ENCODE measurements at places on chromosomes 16 and 17.

GRCh38 chr16:85129876-85130704 lies 17.8 kb upstream of the CIBAR2 start:
- DNase-seq, result no peak

- no peak for DNase-seq
Measured at GRCh38 chr17:35692512-35693210, 38.8 kb upstream of the RASL10B start.

GRCh38 chr16:68792465-68793324 lies 50.6 kb upstream of the TANGO6 start:
- DNase-seq, result no peak

DNA sequence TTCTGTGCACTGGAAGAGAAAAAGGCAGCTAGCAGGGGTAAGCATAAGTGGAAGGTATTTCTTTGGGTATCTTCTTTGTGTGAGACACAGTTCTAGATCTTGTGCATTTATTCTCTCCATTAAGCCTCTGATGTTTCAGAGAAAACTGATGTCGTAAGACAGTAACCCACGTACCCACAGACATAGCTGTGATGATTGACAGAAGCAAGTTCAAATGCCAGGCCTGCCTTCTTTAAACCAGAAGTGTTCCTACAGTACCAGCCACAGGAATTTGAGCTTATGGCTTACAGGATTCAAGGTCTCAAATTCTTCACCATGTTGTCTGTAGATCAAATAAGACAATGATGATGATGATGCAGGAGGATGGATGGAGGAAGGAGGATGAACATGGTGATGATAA lies 161.4 kb upstream of the KCNJ16 start:
- DNase-seq, result no peak

- no peak for DNase-seq
Measured at GRCh38 chr16:54577651-54578128, 291.1 kb upstream of the IRX3 start.

GRCh38 chr17:77323413-77324171 lies 182.8 kb downstream of the SEC14L1 start:
- DNase-seq, result no peak

GRCh38 chr17:16423226-16423872 lies 8.0 kb downstream of the TRPV2 start:
- no peak for DNase-seq

DNA sequence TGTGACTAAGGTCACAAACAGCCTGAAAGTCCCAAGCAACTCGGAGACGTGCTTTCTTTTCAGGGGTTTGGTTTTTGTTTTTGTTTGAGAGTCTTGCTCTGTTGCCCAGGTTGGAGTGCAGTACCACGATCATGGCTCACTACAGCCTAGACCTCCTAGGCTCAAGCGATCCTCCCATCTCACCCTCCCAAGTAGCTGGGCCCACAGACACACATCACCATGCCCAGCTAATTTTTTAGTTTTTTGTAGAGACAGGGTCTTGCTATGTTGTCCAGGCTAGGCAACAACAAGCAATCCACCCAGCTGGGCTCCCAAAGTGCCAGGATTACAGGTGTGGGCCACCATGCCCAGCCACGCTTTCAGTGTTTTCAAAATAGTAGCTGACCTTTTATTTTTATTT lies 19.8 kb upstream of the GGA2 start:
- no peak for DNase-seq

DNA sequence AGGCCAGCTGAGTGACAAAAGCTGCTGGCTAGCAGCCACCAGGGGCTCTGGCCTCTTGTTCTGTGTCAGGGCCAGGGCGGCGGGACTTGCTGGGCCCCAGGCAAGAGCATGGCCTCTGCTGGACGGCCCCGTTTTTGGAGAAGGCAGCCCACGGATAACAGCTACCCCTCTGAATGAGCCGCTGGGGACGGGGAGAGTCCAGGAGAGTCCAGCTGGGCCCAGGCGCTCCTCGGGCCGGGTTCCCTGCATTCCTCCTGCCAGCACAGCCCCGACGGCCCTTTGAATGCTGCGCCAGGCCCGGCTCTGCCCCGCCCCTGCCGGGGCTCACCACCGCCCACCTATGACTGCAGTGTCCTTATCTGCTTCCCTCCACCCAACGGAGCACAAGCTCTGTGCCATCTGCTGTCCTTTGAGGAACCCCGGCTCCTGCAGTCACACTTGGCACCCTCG lies 33.4 kb downstream of the SLC7A5 start:
- no peak for DNase-seq

DNA sequence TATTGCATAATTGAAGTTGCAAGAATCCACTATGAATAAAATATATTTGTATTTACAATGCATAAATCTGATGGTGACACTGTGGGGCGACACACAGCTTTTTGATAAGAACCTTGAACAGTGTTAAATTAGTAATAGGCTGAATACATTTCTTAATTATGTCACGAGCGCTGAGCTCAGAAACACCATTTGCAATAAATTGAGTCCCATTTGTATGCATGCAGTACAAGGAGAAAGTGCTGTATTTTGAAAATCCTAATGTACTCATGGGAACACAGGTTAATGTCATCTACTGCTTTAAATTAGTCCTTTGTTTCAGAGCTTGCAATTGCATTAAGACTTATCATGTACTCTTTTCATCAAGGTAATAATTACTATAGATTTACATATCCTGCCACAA lies 579.5 kb downstream of the RBFOX1 start:
- DNase-seq, result no peak

DNA sequence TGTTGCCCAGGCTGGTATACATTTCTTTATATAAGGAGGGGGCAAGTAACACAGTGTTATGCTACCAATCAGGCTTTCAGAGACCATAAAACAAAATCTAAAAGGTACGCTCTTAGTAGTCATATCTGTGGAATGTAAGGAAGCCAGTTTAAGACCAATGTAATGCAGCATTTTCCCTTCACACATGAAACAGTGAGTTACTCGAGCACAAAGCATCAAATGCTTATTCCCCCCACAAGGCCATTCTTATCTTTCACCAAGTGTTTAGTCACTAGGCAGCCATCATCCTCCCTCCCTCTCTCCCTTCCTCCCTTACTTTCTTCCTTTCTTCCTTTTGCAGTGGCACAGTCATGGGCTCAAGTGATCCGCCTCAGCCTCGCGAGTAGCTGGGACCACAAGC lies 12.8 kb downstream of the HMOX2 start:
- no peak for DNase-seq

DNA sequence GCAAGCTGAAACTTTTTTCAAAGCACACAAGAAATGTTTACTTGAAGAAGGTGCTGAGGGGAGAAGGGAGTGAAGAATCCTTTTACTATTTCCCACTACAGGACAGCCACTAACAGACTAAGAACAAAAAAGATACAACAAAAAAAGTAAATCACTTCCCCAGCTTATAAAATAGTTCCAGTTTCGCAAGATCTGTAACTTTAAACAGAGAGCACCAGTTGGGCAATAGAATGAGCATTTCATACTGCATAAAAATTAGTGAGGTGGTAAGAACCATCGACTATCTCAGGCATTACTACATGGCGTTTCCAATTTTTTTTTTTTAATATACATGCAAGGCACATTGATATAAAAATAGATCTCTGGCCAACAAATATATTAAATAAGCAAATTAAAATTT lies 11.1 kb downstream of the CRYBA1 start:
- no peak for DNase-seq

DNA sequence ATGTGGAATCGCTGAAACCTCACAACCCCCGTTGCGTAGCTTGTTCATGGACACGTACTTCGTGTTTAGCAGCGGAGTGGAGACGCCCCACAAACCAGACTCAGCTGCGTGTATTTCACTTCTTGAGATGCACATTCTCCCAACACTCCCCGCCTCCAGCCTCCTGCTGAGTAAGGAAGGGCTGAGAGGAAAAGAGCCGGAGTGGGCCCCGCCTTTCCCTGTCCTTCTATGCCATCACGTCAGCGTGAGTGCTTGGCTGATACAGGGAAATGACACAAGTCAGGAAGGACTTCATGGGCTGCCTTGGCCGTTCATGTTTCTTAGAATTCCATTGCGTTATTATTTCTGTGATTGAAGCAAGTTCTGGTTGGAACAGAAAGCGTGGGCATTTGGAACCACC lies 68.6 kb upstream of the CBX4 start:
- no peak for DNase-seq

DNA sequence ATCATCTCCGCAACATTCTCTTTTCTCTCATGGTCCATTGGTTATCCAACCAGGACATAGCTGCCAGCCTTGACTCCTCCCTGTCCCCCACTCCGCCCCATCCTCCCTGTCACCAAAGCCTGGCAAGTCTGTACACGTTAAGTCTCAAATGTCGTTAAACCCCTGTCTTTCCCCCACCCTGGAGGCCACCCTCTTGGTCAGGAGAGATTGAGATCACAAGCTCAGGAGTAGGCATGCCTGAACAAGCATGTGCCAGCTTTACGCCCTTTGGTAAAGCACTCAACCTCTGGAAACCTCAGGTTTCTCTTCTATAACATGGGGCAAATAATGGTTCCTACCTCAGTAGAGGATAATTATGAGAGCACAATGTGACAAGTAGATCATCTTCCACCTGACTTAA lies 38.1 kb upstream of the CCL1 start:
- no peak for DNase-seq

GRCh38 chr16:82650804-82651203 lies 24.0 kb downstream of the CDH13 start:
- DNase-seq, result no peak

GRCh38 chr17:76265624-76266243 lies 586 bp downstream of the UBALD2 start:
- no peak for DNase-seq

DNA sequence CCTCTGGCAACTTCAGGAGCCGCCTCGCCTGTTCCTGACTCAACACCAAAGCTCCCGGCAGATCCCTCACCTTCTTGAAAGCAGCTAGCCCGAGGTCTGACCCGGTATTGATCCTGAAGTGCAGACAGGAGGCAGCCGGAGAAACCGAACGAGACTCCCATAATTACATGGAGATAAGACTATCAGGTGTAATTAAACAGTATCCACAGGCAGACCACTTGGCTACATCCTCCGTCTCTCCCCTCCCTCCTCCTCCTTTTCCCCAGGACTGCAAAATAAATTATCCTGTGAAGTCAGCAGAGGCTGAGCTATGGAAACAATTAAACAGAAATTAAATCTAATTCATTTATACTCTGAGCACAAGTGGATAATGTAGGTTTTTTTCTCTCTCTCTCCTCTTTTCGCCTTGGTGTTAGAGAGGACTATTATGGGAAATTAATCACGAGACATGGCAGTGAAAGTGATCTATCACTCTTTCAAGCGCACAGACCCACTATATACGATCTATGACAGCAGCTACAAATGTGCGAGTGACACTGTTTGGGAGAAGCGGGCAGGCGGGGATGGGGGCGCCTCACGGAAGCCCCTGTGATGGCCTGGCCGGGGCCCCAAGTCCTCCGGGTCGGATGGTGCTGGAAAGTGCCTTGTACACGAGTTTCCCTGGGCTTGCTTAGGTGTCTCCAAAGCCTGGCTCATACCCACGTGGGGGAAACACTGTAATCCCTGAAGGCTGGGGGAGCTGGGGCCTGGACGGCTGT lies 92.8 kb downstream of the RBFOX3 start:
- DNase-seq, result no peak

GRCh38 chr17:80866050-80866793 lies 125.4 kb upstream of the CHMP6 start:
- peak; percentile 70 for DNase-seq

DNA sequence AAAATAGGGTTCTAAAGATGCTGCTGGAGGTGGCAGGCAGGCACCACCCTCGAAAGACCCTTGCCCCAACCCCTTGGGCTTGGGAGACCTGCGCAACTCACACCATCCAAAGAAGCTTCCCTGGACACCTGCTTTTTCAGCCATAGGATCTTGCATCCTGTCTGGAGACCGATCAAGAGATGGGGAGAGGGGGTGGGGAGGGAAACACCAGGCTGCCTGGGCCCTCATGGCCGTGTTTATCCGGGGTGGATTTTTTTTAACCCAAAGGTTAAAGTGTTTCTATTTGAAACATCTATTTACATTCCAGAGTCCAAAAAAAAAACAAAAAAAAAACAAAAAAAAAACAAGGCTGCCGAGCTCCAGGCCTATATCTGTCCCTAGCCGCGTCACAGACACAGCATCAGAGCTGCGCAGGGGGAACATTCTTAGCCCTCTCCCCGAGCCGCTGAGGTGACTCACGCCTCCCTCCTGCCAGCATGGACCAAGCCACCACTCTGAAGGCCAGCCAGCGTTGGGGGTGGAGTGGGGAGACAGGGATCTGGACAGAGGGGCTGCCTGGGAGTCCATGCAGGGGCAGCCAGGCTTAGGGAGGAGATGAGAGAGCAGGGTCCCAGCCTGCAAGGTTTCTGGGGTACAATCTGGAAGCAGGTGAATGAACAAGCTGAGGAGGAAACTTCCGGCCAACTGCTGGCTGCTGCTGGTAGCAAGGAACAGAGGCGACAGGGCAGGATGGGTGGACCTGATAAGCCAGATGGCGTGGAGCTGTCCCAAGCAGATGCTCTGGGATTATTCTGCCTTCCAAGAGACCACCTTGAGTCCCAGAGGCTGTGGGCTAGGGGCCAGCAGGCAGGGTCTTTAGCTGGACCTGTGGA lies 14.8 kb downstream of the HDAC5 start:
- DNase-seq, result no peak

GRCh38 chr16:58634265-58634802 lies 4.7 kb upstream of the CNOT1 start:
- DNase-seq, result no peak

DNA sequence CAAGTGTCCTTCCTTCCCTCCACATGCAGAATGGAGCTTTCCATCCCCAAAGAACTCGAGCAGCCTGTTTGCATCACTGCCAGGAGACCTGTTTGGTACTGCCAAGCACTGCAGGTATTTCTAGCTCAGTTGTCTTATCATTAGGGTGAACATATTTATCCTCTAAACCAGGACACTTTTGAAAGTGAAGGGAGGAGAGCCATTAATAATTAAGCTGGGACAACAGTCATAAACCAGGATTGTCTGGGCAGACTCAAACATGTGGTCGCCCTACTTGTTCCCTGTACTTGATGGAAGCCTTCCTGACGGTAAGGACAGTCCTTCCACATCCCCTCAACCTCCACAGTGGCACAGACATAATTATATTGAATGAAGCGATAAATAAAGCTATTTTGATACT lies 67.4 kb downstream of the PRKCA start:
- DNase-seq, result no peak

GRCh38 chr17:5035315-5035714 lies at the start of gene SLC52A1:
SLC52A1 (minus strand) TSS chr17:5035426; CDS start chr17:5034606, 820 bp downstream.
- DNase-seq, result no peak

GRCh38 chr16:51707666-51708065 lies 556.6 kb upstream of the SALL1 start:
- DNase-seq, result no peak

DNA sequence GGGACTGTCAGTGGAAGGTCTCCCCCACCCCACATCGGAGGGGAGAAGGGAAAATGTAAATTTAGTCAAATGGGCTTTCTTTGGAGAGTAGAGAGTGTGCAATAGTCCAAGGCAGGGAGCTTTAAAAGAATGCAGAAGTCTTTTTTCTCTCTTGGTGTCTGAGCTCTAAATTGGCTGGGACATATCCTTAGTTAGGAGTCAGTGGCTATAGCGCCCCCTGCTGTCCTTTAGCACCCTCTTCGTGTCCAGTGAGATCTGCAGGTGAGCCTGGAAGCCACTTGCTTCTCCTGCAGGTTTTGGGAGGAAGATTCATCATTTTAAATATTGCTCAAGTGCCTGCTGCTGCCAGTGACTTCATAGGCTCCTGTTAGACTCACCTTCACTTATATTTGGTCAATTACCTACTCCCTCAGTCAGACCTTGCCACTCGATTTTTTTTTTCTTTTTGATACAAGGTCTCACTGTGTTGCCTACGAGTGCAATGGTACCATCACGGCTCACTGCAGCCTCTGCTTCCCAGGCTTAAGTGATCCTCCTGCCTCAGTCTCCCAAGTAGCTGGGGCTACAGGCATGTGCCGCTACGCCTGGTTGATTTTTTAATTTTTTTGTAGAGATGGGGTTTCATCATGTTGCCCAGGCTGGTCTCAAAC lies 174.8 kb downstream of the PRKCB start:
- peak; percentile 73 for DNase-seq

- DNase-seq, result no peak
Measured at GRCh38 chr17:49515196-49515770, 20.2 kb downstream of the NGFR start.

Data from mesothelial cell of epicardium (in vitro differentiated cells).